Stimulated activated CD8-positive, alpha-beta memory T cell treated with anti-CD3 and anti-CD28 coated beads, Interleukin-7, amount 100 ng/mL, for 1 hour (primary cell): ENCODE measurements at places on chromosomes 6 and 20.
A peak's percentile ranks its signal among the peaks of the same experiment; 100 is the strongest.

- no peak for DNase-seq
Measured at GRCh38 chr6:22590423-22590822, 21.1 kb downstream of the HDGFL1 start.

- no peak for DNase-seq
Measured at GRCh38 chr6:99334526-99335127, 14.8 kb downstream of the FAXC start.

- peak; percentile 20 for DNase-seq
Measured at GRCh38 chr6:133983099-133983939, 30.3 kb downstream of the TBPL1 start.

DNA sequence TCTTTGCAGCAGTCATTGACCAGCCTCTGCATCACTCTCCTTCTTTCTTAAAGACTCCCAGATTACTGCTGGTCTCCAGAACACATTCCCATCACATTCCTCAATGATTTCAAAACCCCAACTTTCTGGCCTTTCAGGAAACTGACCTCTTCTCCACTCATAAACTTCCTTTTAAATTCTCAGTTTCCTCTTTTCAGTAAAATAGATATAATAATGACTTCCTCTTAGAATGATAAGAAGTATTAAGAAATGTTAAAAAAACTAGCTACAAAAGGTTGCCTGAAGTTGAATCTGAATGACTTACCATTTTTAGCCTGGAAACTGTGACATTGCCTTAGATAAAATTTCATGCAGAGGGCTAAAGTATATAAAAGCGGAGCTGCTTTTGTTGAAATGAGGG lies 239.3 kb downstream of the OGFRL1 start:
- DNase-seq, result no peak

- no peak for DNase-seq
Measured at GRCh38 chr20:2775139-2775538, 25.3 kb downstream of the CPXM1 start.

GRCh38 chr6:116047173-116047933 lies 13.3 kb downstream of the FRK start:
- DNase-seq, result no peak

DNA sequence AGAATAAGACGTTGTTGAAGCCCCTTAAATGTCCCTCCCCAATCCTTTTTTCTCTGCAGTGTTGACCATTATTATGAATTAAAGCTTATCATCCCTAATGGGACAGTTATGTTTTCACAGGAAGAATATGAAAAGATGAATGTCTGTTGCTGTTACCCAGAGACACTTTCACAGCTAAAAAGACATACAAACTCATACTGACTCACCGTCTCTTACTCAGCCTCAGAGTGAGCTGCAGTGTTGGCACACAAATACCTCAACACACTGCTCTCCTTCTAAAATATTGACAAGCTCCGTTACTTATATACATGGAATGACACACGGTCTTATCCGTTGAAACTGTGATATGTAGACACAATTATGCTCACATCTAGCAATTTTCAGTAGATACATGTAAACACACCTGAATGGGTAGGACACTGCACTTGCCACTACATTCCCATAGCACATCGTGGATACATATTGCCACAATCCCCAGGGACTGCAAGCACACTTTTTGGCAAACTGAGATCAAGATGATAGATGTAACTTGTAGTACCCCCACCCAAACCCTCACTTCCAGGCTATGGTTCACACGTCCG lies 9.6 kb upstream of the SAPCD1 start:
- DNase-seq, result no peak

DNA sequence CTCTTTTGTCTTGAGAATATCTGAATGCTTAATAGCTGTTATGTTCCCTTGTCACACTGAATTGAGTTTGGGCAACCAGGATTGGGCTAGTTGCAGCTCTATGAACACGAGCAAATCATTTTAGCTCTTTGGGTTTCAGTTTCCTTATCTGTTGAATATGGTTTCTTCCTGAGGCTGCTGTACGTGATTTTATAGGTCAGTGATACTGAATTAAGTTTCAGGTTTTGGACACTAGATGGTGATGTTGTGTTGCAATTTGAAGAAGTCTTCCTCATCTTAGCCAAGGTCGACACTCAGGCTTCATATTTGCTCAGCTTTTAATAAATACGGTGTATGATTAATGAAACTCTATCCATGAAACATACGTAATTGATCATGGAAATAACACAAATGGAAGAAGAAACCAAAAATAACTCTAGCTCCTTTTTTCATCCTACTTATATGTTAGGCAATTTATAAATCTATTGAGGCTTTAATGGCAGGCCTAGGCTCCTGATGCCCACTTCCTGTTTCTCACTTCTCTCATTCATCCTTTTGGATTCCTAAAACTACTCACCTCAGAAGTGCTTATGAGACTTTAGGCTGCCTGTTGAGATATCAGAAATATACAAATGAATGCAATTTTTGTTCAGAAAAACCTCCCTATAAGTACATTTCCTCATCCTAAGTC lies 354.1 kb upstream of the MAP3K7 start:
- DNase-seq, result no peak

GRCh38 chr6:167858086-167858591 lies 31.4 kb downstream of the AFDN start:
- no peak for DNase-seq

DNA sequence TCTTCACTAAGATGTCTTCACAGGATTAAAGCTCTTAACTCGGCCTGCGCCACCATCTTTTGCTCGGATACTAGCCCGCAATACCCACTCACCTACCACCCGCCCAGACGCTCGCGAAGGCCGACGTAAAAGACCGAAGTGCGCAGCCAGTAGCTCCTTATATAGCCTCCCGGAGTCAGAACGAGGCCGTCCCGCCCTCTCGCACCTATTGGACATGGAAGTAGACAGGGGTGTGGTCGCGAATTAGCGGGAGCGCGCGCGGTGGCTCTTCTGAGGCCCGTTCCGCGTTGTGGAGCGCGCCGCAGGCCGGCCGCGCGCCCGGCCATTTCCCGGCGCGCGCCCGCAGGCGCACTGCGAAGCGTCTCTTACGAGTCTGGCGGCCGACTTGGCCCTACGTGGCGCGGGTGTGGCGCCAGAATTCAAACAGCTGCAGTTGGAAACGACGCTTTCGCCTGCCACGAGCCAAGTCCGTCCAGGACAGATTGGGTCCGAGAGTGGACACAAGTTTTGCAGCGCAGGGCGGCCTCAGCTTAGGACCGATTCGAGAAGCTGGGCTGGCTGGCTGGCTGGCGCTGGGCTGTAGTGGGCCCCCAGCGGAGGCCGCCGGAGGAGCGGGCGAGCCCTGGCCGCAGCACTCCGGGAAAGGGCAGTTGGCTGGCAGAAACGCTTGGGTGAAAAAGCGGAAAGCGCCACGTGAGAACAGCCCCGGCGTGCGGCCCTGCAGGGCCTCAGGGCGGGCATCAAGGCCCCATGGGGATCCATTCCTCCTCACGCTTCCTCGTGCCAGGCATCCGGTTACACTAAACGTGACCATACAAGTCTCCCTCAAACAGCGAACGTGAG lies 36.1 kb upstream of the SYNCRIP start:
- peak; percentile 95 for DNase-seq

GRCh38 chr6:88882536-88882935 lies 80.9 kb downstream of the RNGTT start:
- DNase-seq, result no peak

- DNase-seq, result peak; percentile 17
Measured at GRCh38 chr6:42260972-42261371, 43.3 kb upstream of the MRPS10 start.

- DNase-seq, result no peak
Measured at GRCh38 chr6:3855866-3856265, 6.7 kb downstream of the FAM50B start.

DNA sequence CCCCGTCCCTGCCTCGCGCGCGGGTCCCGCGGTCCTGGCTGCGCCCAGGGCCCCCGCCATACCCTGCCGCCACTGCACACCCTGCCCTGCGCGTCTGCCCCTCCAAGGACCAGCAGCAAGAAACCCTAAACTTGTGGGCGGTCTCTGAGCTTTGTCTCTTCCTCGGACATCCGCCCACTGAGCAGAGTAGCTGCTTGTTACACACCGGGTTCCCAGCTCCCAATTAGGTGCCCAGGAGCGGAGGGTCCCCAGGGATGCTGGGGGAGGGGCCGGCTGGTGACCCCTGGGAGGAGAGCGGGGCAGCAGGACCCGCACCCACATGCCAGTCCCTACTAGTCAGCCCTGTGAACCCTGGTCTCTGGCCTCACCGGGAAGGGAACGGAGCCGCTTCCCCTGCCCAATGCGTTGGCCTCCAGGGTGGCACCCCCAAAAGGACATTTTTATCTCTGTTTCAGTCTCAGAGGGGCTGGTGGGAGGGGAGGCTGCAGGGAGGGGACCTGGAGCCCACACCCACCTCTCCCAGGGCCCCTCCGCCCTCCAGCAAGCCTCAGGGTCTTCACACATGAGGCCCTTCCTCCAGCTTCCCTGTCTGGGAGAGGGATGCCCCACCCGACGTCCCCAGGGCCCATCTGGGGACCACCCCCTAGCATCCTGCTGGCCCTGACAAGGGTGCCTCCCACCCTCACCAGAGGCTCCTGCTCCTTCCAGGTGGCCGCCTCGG lies 10.5 kb downstream of the STMN3 start:
- no peak for DNase-seq

DNA sequence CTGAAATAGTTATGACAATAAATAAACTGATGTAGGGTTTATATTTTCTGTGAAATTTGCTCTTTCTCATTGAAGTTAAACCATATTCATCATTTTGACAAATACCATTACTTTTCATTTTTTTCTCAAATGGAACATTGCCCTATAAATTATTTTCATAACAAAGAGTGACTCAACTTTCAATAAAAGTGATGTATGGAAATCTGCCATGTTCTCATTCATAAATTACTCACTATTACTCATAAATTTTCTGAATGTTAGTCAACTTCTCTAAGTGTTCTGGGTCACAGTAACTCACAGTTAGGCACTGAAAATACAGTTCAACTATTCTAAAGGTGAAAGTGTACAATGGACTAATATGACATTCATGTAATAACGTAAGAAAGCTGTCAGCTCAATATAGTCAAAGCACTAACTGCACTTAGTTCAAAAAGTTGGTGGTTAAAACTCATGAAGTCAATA lies 19.0 kb upstream of the STX11 start:
- DNase-seq, result no peak

GRCh38 chr6:42026540-42026939 lies 23.8 kb upstream of the TAF8 start:
- no peak for DNase-seq

DNA sequence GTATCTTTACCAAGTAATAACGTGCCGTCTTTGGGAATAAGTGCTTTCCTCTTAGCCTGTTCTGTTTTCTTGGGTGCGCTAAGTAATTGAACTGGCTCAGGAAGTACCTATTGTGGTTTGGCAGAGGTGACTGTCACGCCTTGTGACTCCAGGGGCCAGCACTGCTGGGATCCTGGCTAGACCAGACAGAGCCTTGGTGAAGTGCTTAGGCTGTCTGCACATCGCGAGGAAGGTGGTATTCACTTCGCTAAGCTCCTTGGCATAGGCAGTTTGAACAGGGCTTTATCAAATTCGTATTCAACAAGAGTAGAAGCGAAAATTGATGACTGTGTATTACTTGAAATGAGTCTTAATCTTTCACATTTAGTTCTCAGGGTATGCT lies 17.6 kb downstream of the PRDM1 start:
- DNase-seq, result no peak

DNA sequence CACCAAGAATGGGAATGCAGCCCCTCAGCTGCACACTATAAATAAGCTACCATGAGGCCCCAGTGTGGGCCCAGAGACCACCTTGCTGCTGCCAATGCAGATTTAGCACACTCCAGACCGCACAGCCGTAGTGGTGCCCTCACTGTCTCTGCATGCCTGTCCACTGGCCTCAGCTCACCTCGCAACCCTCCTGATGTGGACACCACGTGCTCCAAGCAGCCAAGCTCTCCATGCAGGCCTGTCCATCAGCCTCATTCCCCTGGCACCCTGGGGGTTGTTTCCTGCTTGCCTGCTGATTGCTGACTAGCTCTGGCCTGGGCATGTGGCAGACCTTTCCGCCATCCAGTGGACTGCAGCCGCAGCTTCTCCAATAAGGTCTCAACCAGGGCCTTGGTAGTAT lies 36.2 kb downstream of the ZBTB9 start:
- no peak for DNase-seq

DNA sequence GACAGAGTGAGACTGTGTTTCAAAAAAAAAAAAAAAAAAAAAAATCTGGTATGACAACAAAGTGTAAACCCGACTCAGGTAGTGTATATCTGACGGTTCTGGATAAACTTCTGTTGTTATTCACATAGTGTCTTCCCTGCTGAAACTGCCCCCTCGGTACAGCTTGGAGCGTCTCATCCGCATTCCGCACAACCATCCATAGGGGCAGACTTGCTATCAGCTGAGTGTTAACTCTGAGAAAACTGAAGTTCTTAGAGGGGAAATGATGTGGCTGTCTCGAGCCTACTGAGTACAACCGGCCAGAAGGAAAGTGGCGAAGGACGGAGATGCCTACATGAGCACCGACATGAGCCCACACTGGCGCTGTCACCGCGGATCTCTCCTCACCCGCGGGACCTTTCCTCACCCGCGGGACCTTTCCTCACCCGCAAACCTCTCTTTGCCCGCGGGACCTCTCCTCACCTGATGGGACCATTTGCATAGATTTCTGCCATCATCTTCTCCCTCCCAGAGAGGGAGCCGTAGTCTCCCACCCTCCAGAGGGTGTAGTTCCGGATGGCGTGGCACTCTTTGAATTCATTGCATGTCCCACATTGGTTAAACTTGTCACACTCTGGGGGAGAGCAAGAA lies 9.8 kb downstream of the CTSZ start:
- DNase-seq, result no peak

GRCh38 chr6:126907996-126908395 lies 210.5 kb upstream of the RSPO3 start:
- DNase-seq, result no peak

GRCh38 chr6:51559059-51559458 lies 528.4 kb downstream of the PKHD1 start:
- no peak for DNase-seq

- no peak for DNase-seq
Measured at GRCh38 chr6:26025047-26025893, 62.0 kb upstream of the HFE start.

DNA sequence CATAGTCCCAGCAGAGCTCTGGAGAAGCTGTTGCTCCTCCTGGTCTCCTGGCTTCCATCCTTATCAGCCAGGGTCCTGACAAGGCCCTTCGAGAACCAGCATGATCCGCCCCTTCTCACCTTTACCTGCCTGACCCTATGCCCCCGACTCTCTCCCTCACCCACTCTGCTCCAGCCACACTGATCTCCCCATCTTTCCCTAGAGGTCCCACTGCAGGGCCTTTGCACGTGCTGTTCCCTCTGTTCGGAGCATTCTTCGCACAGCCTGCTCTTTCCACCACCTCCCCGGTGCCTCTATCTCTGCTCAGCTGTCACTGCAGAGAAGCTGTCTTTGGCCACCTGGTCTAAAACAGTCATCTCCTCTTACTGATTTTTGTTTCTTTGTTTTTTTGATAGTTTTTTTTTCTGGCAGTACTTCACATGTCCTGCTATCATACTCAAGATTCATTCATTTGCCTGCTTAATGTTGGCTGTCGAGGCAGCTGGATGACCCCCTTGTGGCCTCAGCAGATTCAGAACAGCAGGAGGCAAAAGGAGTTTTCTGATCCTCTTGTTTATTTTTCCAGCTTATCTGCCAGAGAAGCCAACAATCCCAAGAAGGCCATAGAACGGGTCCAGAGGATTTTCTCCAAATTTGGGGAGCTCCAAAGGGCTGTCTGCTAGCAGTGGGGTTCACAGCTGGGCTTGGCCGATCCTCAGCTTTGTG lies 1.6 kb upstream of the PTGIS start:
- no peak for DNase-seq

- no peak for DNase-seq
Measured at GRCh38 chr6:167843023-167843422, 16.3 kb downstream of the AFDN start.
